IPS DF 19.7 (cell line): ENCODE measurements at places on chromosomes 2 and 18.

DNA sequence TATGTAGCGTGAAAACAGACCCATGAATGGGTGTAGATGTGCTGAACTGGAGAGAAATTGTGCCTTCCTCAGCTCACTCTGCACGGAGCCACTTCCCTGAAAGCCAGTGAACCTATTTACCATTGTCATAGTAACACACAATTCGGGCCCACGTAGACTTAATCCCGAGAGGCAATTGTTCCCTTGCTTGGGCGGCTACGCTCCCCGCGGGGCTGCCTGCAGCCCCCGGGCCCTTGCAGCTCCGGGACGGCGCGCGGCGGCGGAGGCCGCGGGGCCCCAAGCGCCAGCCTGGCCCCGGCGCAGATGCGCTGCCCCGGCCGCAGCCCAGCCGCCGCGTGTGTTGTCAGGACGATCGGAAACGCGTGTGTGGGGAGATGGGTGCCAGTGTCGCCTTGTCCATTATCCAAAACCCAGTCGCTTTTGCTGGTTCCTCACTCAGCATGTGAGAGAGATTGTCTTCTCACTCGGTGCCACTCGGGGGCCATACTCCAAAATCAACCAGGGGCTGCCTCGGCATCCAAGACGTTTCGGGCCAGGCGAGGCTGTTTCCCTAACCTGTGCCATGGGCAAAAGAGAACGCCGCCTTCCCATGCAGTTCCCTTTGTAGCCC is 17.9 kb upstream of the LRRTM1 start:
- no peak for DNase-seq

GRCh38 chr18:54983041-54983686 is 23.9 kb upstream of the CCDC68 start:
- DNase-seq, result no peak

DNA sequence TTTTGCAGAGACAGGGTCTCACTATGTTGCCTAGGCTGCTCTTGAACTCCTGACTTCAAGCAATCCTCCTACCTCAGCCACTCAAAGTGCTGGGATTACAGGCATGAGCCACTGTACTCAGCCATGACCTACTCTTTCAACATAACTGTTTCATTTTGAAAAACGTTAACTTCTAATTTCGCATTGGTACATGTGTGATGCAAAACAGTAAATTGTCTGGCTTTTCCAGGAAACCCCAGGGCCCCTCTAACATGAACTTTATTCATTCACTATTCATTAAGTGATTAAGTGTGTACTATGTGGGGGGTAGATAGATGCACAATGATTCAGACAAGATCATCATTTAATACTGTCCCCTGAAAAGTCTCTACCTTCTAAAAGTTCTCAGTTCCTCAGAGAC is 364.9 kb downstream of the SS18 start:
- no peak for DNase-seq

GRCh38 chr2:88458633-88459032 is 6.1 kb upstream of the FOXI3 start:
- no peak for DNase-seq

DNA sequence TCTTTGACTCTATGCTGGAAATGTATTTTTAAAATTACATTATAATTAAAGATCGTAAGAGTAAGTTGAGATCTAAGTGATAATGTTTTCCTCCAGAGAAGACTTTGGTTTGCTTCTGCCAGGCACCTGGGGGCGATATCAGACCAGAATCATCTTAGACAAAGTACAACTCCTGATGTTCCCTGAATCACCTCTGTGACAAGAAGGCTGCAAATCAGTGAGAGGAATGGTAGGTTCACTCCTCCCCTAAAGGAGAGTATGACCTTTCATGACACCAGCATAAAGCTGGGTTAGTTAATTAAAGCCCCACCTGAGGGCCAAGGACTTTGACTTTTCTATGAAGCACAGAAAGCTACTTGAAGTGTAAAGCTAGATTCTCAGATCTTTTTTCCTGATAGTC is 114.4 kb upstream of the DTNA start:
- peak; percentile 30 for DNase-seq

- peak; percentile 47 for DNase-seq
Measured at GRCh38 chr18:68152770-68153169, 562.1 kb downstream of the TMX3 start.

- DNase-seq, result no peak
Measured at GRCh38 chr18:23887493-23887892, 127.1 kb upstream of the TTC39C start.

DNA sequence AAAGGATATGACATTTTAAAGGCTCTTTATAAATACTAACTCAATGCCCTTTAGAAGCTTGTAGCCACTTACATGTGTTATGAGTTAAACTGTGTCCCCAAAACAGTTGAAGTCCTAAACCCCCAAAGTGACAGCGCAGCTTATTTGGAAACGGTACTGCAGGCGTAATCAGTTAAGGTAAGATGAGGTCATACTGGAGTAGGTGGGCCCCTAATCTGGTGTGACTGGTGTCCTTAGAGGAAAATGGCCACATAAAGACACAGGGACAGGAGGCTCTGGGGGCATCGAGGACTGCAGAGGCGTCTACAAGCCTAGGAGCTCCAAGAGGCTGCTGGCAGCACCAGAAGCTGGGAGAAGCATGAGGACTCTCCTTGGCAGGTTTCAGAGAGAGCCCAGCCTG is 8.5 kb downstream of the TXNL4A start:
- no peak for DNase-seq

- DNase-seq, result no peak
Measured at GRCh38 chr2:157587576-157587975, 41.1 kb downstream of the ACVR1C start.

- no peak for DNase-seq
Measured at GRCh38 chr2:54042341-54042740, 71.5 kb upstream of the PSME4 start.

DNA sequence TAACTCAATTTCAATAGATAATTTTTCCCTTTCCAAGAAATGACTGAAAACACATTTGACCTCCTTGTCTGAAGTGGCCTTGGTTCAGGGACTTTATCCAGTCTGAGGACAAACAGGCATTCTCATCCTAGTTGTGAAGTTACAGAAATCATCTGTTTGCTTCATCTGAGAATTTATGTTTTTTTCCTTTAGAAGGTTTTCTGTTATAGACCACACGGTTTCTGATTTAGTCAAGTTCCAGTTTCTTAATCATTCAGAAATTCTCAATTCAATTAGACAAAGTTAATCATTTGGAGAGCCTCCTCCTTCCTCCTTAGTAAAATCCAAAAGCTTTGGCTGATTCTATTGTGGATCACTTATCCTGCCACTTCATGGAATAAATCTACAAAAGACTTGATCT is 60.9 kb downstream of the ICOS start:
- DNase-seq, result no peak

DNA sequence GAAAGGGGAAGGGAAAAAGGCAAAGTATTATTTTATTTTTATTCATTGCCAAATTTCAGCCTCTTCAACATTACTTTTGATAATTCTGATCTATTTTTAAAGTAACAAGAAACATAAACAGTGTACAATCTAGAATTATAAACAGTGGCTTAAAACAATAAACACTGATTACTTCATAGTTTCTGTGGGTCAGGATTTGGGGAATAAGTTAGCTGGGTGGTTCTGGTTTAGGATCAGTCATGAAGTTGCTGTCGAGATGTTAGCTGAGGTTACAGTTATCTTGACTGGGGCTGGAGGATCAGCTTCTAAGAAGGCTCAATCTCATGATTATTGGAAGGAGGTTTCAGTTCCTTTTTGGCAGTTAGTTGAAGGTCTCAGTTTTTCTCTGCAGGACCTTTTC is 109.2 kb downstream of the SCN2A start:
- DNase-seq, result no peak
